Thoracic aorta (tissue), 2 donors: ENCODE measurements at places on chromosomes 7 and 10. TPM values are rescaled to one million over a fixed set of nuclear protein-coding genes. Genes with fewer than 3 reads are reported as not detected.

- H3K4me1 ChIP-seq, result no peaks in the 10 kb centered on the region
- H3K27ac ChIP-seq, result no peak overlapping the region
- H3K27me3 ChIP-seq, result no peaks in the 10 kb centered on the region
- H3K36me3 ChIP-seq, result no peaks in the 10 kb centered on the region
These were observed 89.0 kb upstream of the STEAP4 start for GRCh38 chr7:88395715-88396114.

DNA sequence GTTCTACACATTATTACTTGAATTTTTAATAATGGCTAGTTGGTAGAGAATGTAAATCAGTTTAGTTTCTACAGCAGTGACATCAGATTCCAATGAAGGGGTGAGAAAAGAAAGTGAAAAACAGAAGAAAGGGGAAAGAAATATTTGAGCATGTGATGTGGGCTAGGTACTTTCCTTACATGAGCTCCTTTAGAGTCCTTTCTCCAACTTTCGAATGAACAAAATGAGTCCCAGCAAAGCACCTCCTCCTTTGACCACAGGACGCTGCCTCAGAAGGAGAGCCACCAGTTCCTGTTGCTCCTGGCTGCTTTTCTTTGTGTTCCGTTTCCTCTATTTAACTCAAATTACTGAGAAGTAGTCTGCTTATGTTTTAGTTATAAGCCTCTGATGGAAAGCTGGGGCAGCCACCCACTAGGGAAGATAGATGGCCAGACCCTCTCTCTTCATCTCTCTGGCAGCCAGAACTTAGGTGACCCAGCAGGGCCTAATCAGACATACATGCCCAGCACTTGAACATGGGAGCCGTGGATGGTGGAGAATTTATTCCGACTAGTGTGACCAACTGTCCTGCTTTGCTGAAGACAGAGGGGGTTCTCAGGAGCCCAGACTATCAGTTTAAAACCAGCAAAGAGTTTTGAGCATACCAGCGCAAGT is 82.4 kb upstream of the NME8 start:
- H3K4me3 ChIP-seq, result no peak overlapping the region
- no peaks in the 10 kb centered on the region for H3K4me1 ChIP-seq
- no peak overlapping the region for H3K27ac ChIP-seq
- no peaks in the 10 kb centered on the region for H3K36me3 ChIP-seq

GRCh38 chr7:86209036-86209435 is 434.7 kb upstream of the GRM3 start:
- DNase-seq, result no peak
- no peaks in the 10 kb centered on the region for H3K27me3 ChIP-seq
- H3K4me1 ChIP-seq, result no peaks in the 10 kb centered on the region
- H3K27ac ChIP-seq, result no peak overlapping the region
- H3K36me3 ChIP-seq, result no peaks in the 10 kb centered on the region

- no peaks in the 10 kb centered on the region for H3K27me3 ChIP-seq
- H3K27ac ChIP-seq, result no peak overlapping the region
- no peak overlapping the region for H3K4me3 ChIP-seq
- no peaks in the 10 kb centered on the region for H3K4me1 ChIP-seq
- no peaks in the 10 kb centered on the region for H3K36me3 ChIP-seq
These were observed 51.9 kb downstream of the GNAT3 start for GRCh38 chr7:80459776-80460510.

Gene SCD
- 16.7 TPM for total RNA-seq

GRCh38 chr10:59536167-59537014 is 173.3 kb downstream of the SLC16A9 start:
- peak overlapping the region; percentile 39 for H3K4me3 ChIP-seq
- no peaks in the 10 kb centered on the region for H3K27me3 ChIP-seq
- peaks cover 12% of the 10 kb centered on the region for H3K4me1 ChIP-seq
- peak overlapping the region; percentile 83 for H3K27ac ChIP-seq
- no peaks in the 10 kb centered on the region for H3K36me3 ChIP-seq
- no peak for DNase-seq

Gene SH2D4B
- not detected for total RNA-seq

DNA sequence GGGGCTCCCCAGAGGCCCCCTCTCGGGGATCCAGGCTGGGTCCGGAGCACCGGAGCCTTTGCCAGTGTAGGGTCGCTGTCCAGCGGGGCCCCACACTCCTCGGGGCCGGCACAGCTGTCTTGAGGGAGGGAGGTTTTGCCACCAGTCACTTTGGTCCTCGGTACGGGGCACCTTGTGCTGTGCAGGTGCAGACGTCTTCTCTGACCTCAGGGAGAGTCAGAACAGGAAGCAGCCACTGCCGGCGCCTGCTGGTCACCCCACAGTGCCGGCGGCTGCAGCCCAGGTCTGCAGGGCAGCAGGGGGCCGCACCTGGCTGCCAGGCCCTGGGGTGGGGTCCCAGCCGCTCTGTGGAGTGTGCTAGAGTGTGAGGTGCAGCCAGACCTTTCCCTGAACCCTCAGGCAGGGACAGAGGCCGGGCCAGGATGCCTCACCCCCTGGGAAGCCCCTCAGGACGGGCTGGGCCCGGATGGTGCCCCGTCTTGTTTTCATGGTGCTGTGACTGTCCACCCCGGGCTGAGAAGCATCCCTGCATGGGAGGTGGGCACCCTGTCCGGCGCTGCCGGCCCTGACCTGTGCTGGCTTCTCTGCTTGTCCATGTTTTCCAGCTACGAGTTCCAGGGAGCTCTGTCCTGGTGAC is 8.2 kb downstream of the MAFK start:
- peak overlapping the region; percentile 99 for H3K27ac ChIP-seq
- H3K4me3 ChIP-seq, result peak overlapping the region; percentile 78
- H3K27me3 ChIP-seq, result no peaks in the 10 kb centered on the region

DNA sequence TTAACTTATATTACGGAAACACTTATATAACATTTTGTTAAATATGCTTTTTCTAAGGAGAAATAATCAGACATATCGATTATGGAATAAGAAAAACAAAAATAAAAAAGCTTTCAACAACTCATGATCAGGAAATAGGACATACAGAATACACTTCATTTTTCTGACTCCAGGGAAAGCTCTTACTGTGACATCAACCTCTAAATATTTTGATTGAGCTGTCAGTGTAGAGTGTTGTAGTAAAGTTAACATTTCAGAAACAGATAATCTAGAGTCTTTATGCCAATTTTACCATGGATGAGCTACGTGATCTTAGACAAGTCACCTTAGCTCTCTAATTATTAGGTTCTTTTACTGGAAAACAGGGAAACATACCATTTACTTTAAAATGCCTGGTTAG is 218.9 kb upstream of the SORCS1 start:
- H3K27me3 ChIP-seq, result no peaks in the 10 kb centered on the region
- no peak for DNase-seq
- no peaks in the 10 kb centered on the region for H3K36me3 ChIP-seq
- H3K4me1 ChIP-seq, result no peaks in the 10 kb centered on the region
- no peak overlapping the region for H3K4me3 ChIP-seq

GRCh38 chr10:82377608-82378007 is 502.6 kb downstream of the NRG3 start:
- H3K4me3 ChIP-seq, result no peak overlapping the region
- no peaks in the 10 kb centered on the region for H3K36me3 ChIP-seq
- H3K4me1 ChIP-seq, result no peaks in the 10 kb centered on the region
- H3K27me3 ChIP-seq, result no peaks in the 10 kb centered on the region
